ENCODE measurements at places on chromosomes 7 and 10.

GRCh38 chr7:140058517-140058916 is 4.2 kb downstream of the PARP12 start:
- H3K4me1 ChIP-seq, result no peaks in the 10 kb centered on the region
- peaks cover 32% of the 10 kb centered on the region for H3K27me3 ChIP-seq
- H3K36me3 ChIP-seq, result no peaks in the 10 kb centered on the region

- H3K27me3 ChIP-seq, result no peaks in the 10 kb centered on the region
- DNase-seq, result no peak
- H3K36me3 ChIP-seq, result peaks cover 47% of the 10 kb centered on the region
These were observed 45.8 kb upstream of the BTBD16 start for GRCh38 chr10:122225330-122225729.

GRCh38 chr10:62056219-62056618 is 154.7 kb downstream of the ARID5B start:
- DNase-seq, result no peak
- H3K27ac ChIP-seq, result no peak overlapping the region
- no peaks in the 10 kb centered on the region for H3K27me3 ChIP-seq
- H3K36me3 ChIP-seq, result no peaks in the 10 kb centered on the region
- no peak overlapping the region for H3K4me3 ChIP-seq

DNA sequence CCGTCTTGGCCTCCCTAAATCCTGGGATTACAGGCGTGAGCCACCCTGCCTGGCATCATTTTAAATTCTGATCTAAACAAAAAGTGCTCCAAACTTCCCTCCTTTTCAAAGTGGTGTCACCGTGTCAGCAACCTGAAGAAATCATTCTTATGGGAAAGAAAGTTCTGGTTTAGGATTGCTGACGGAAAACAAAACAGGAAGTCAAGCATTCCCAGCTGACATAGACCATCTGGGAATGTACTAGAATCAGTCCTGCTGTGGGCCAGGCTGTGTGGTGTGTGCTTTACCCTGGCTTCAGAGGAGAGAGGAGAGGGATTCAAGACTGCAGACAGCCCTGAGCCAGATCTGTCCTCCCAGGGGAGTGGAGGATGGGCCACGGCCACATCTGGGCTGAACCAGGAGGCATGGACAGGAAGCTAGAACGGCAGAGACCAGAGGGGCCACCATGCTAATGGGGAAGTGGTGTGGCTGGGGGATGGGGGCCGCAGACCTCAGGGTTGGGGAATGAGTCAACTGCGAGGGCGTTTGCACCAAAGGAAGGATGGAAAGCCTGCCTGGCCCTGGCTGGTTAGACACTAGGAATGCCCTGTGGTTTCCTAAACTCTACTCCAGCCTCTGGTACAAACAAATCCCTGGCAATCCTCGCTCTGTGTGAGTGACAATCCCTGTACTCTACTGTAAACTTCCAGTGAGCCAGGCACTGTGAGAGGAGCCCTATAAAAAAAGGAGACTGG is 16.7 kb upstream of the CLIP2 start:
- no peak overlapping the region for H3K27ac ChIP-seq
- no peaks in the 10 kb centered on the region for H3K27me3 ChIP-seq
- no peaks in the 10 kb centered on the region for H3K36me3 ChIP-seq
- peaks cover 16% of the 10 kb centered on the region for H3K4me1 ChIP-seq
- DNase-seq, result no peak
- no peak overlapping the region for H3K4me3 ChIP-seq

DNA sequence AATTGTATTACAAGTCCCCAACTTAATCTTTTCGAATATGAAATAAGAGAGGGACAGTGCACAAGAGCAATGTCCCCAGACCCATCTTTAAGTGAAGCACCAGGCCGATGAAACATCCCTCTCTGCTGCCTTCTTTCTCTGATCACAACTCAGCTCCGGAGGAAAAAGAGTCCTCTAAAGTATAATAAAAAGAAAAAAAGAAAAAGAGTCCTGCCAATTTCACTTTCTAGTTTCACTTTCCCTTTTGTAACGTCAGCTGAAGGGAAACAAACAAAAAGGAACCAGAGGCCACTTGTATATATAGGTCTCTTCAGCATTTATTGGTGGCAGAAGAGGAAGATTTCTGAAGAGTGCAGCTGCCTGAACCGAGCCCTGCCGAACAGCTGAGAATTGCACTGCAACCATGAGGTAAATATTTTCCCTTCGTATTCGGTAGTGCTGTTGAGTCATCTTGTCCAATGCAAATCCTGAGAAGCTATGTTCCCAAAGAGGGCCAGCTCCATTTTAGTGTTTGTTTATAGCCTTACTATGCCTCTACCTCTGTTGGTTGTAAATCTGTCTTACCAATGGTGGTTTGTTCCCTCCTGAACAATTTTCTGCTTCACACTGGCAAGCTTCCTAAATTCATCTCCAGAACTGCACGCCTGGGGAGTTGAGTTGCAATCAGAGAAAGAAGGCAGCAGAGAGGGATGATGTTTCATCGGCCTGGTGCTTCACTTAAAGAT is at the start of gene IFIT2:
IFIT2 (plus strand) TSS at position 326 of the 725 bp plus-strand sequence; CDS start at position 404, 78 bp downstream.
- no peak within 1 kb of the TSS for H3K4me3 ChIP-seq
- H3K36me3 ChIP-seq, result no peaks in the 10 kb centered on the region
- peaks cover 10% of the 10 kb centered on the region for H3K4me1 ChIP-seq
- H3K27ac ChIP-seq, result no peak within 1 kb of the TSS

Data from neuronal stem cell (in vitro differentiated cells).